Natural killer cell (primary cell): ENCODE measurements at places on chromosomes 6 and 20. TPM values are rescaled to one million over a fixed set of nuclear protein-coding genes. Genes with fewer than 3 reads are reported as not detected.

Gene PAX1
- total RNA-seq = not detected

Gene TBXT
- total RNA-seq = not detected

- DNase-seq = no peak
Observed at GRCh38 chr6:137861550-137862337, 5.3 kb upstream of the TNFAIP3 start.

DNA sequence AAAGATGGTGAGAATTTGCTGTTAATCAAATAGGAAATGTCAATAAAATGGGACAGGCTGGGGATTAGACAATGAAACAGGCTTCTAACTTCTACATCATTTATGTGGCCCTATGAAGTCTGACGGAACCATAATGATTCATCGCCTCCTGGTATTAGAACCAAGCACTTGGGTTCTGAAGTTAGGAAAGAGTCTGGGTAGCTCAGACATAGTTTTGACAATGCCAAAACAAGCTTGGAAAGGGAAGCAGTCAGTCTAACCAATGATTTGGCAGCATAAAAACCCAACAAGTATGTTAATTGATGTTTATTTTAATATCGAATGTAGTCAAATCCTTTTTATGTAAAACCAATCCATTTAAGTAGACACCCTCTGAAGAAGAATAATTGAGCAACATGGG lies 160.8 kb upstream of the RSPO3 start:
- no peak for DNase-seq

DNA sequence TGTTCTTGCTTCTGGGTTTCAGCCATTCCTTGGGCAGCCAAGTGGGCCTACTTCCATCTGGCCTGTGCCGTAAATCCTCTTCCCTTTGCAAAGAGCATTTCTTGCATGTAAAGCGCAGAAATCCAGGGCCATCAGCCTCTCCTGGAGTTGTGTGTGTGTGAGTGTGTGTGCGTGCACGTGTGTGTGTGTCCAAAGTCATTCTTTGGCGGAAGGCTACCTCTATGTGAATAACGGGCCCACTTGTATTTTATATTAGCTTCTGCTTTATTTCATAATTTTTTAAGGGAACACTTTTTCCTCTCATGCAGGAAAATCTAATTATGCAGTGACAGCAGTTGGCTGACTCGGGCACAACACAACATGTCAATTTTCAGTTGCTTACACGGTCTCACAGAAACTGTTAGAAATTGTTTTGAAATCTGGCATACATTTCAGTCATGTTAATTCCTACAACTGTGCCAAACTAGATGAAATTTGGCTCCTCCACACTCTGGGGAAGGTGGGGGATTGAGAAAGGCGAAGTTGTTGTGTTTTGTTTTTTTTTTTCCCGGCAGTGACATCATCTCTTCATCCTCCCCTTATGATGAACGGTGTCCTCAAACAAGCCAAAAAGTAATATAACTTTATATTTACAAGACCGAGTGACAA lies 223.7 kb upstream of the TSHZ2 start:
- DNase-seq = no peak

Gene POU5F1
- total RNA-seq = not detected

DNA sequence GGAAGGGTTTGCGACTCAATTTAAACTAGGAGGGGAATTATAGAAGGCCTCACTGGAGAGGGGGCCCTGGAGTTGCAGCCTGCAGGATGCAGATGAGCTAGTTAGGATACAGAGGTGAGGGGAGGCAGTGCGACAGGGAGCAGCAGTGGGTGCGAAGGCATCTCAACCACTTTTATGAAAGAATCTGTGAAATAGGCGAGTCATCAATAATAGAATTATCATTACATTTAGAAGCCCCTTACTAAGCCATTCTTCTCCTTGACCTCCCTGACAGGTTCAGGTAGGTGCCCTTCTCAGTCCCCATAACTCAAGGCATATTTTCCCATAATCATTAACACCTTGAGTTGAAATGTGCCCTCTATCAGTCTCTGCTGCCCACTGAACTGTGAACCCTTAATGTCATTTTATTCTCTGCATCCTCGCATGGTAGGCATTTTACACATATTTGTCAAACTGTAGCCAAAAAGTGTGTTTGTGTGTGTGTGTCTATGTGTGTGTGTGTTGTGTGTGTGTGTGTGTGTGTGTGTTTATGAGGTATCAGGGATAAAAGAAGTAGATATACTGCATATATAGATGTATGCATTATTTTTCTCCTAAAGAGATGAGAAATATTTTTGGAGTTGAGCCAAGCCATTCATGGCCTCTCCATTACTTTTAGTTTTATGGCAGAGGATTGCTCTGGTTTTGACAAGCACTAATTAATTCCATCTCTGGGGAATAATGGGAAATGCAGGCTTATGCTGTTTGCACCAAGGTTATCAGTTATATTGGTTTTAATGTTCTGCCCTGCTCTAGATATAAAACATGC lies 898.8 kb downstream of the KIF16B start:
- DNase-seq = no peak

DNA sequence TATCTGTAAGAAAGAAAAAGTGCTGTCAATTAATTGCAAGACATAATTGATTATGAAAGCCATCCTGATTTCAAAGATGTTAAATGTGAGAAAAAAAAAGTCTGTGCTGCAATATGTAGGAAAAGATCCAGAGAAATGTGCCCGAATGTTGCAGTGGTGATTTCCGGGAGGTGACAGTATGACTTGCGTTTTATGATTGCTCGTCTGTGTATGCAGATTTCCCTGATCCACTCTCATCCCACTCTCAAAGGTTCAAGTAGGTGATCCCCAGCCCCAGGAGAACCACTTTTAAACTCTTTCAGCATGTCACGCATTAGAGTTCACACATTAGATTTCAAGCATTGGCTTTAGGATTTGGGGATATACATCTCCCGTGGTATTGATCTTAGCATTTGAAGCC lies 57.8 kb downstream of the TPD52L1 start:
- no peak for DNase-seq
